ENCODE measurements at places on chromosomes 2 and 18.

GRCh38 chr18:43819873-43820272 is 542.6 kb upstream of the SYT4 start:
- DNase-seq: no peak

DNA sequence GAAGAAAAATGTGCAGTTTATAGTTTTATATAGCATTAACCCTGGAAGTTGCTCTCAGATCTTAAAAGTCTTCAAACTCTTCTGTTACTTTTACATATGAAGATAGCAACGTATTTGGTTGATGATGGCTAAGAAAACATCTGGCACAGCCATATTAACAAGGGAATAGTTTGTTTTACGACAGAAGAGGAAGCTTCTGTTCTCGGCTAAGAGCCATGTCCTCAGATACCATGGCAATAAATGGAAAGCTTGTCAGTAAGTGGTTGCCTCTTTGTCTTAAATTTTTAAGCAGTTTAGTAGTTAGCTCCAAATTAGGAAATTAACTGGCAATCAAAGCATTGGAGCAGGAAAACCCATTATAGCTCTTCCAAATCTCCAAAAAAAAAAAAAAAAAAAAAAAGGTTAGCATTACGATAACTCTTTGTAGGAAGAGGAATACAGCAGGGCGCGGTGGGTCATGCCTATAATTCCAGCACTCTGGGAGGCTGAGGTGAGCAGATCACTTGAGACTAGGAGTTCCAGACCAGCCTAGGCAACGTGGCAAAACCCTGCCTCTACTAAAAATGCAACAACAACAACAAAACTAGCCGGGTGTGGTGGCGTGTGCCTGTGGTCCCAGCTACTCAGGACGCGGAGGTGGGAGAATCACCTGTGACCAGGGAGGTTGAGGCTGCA is 4.5 kb upstream of the STON1 start:
- DNase-seq: no peak

- DNase-seq: no peak
Observed at GRCh38 chr2:217990791-217991465, 11.9 kb downstream of the TNS1 start.

DNA sequence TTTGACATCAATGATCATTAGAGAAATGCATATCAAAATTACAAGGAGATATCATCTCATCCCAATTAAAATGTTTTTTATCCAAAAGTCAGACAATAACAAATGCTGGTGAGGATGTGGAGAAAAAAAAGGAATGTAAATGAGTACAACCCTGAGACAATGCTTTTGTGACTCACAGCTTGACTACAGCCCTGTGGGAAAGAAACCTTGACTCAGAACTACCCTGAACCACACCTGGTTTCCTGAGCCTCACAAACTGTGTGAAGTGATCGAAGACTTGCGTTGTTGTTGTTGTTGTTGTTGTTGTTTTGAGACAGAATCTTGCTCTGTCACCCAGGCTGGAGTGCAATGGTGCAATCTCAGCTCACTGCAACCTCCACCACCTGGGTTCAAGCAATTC is 266.6 kb upstream of the MYT1L start:
- DNase-seq: no peak

- DNase-seq: no peak
Observed at GRCh38 chr18:41569867-41570266, 385.2 kb upstream of the PIK3C3 start.

GRCh38 chr2:15653806-15654726 is 62.4 kb downstream of the DDX1 start:
- DNase-seq: no peak

- peak; percentile 18 for DNase-seq
Observed at GRCh38 chr2:10079870-10080535, at the start of gene CYS1. CYS1 (minus strand) TSS chr2:10080411; CDS start chr2:10080223, 188 bp downstream.

DNA sequence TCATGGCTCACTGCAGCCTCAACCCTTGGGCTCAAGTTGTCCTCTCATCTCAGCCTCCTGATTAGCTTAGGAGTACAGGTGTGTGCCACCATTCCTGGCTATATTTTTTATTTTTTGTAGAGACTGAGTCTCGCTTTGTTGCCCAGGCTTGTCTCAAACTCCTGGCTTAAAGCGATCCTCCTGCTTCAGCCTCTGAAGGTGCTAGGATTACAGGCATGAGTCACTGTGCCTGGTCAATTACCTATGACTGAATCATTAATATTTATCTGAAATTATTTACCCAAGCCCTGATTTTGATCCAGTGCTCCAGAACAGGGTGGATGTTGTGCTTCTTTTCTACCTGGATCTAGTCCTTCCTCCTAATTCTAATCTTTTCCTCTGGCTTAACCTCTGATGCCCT is 87.8 kb downstream of the MAP2 start:
- DNase-seq: no peak

DNA sequence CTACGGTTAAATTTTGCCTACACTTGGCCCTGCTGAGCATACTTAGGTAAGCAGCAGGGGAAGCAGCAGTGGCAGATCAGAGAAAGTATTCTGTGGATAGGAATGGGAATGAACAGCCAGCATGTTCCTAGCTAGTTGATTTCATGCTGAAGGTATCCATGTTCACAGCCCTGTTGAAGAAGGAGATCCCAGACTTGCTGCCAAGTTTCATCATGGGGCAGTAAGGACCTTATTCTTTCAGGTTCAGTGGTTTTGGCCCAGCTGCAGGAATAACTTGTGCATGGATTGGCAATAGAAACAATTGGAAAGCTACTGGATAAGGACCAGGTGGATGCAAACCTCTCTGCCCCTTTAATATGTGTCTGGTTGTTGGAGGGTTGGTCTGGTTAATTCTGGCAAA is 98.2 kb upstream of the TMEM178A start:
- DNase-seq: no peak

GRCh38 chr2:239000500-239001073 is 152.7 kb downstream of the TWIST2 start:
- no peak for DNase-seq

DNA sequence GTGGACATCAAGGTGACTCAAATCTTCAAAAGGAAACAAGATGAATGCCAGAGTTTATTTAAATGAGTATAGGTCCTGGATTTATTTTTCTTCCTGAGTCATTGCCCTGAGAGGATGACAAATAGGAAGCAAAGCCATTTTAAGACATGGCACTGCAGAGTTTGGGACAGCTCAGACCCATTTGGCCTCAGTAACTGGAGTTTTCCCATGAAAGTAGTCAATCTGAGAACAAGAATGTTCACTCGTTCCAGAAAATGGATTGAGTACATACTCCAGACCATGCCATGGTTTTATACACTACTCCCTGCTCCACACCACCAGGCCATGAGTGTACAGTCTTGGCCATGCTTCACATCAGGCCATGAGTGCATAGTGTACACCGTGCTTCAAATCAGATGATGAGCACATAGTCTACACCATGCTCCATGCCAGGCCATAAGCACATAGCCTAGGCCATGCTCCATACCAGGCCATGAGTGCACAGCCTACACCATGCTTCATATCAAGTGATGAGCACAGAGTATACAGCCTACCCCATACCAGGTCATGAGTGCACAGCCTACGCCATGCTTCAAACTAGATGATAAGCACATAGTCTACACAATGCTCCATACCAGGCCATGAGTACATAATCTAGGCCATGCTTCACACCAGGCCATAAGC is 202.4 kb downstream of the FBXO15 start:
- DNase-seq: no peak

DNA sequence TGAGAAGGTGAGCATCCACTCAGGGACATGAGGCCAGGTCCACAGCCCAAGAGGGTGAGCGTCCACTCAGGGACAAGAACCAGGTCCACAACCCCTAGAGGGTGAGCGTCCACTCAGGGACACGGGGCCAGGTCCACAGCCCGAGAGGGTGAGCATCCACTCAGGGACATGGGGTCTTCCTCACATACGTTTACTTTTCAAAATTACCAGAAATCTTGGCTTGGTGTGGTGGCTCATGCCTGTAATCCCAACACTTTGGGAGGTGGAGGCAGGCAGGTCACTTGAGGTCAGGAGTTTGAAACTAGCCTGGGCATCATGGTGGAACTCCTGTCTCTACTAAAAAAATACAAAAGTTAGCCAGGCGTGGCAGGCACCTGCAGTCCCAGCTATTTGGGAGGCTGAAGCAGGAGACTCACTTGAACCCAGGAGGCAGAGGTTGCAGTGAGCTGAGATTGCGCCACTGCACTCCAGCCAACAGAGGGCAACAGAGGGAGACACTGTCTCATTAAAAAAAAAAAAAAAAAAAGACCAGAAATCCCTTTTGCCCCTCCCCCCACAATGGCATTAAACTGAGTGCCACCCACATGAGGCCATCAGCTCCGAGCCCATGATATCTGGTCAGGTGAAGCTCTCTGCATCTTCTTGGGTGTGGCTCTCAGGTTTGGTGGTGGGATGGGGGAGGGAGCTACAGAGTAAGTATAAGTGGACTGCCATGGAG is 9.0 kb upstream of the MBP start:
- DNase-seq: no peak

DNA sequence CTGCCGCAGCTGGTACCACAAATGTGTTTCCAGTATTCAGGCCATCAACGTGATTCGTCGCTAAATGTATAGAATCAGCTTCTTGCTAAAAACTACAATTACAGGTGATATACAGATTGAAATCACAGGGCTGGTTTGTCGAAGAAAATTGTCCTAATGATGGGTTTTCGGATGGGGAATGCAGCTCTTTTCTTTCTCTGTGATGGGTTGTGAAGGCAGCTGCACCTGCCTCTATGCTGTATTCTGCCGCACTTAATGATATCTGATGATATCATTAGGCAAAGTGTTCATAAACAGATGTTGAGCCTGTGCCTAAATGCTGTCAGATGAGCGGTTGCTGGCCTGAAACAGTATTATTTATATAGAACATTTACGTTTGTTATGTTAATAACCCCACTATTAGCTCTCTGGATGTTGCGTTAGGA is 218.1 kb downstream of the ARHGAP15 start:
- DNase-seq: no peak

- peak; percentile 64 for DNase-seq
Observed at GRCh38 chr2:37168217-37168981, 11.6 kb upstream of the EIF2AK2 start.

DNA sequence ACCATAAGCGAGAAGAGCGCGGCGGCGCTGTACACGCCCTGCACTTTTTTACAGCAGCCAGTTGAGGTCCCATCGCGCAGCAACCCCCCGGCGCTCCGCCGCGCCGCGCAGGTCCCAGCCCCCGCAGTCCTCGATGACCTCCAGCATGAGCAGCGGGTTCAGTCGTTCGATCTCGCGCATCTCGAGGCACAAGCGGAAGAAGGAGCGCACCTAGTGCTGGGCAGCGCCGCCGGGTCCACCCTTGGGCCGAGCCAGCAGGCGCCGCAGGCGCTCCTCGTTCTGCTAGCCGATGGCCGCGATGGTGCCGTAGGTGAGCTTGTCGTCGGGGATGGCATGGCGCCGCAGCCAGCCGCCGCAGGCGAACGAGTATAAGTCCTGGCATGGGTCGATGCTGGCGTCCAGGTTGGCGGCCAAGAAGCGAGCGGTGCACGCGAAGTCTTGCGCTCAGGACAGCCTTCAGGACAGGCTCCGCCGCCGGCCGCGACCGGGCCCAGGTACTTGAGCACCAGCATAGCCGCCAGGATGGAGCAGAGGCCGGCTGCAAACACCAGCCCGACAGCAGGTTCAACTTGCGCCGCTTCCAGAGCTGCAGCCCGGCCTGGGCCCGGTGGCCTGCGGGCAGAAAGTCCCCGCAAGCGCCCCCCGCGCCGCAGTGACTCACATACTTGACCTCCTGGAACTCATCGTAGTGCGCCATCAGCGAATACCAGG is 8.3 kb downstream of the ALPP start:
- peak; percentile 38 for DNase-seq

- DNase-seq: no peak
Observed at GRCh38 chr2:101047774-101048173, 45.7 kb downstream of the RPL31 start.

DNA sequence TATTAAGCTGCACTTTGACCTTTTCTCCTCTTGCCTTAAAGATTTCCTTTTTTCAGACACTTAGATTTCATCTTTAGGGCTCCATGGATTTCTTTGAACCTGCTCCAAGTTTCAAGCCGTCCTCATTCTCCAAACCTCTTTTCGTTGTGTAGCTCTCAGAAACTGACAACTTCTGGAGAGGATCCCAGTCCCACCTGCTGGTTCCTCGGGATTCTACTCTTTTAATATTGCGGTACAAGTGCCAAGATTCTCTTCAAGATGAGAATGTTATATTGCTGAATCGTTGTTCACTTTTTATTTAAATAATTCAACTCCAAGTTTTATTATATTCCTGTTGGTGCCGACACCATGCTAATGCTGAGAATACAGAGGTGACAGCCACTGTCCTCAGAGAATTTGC is 141.1 kb downstream of the CDH20 start:
- no peak for DNase-seq

- no peak for DNase-seq
Observed at GRCh38 chr2:47309952-47310800, 92.8 kb upstream of the MSH2 start.

- no peak for DNase-seq
Observed at GRCh38 chr2:218128781-218129457, 3.1 kb downstream of the CXCR2 start.

DNA sequence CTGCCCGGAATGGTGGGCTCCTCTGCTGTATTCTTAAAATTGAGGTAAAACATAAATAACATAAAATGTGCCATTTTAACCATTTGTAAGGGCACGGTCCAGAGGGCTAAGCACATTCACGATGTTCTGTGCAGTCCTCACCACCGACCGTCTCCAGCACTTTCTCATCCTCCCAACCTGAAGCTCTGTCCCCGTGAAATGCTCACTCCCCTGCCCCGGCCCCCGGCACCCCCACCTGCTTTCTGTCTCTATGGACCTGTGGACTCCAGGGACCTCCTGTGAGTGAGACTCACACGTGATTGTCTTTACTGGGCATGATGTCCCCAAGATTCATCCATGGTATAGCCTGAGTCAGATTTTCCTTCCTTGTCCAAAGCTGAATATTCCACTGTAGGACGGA is 38.7 kb upstream of the CTDP1 start:
- no peak for DNase-seq

DNA sequence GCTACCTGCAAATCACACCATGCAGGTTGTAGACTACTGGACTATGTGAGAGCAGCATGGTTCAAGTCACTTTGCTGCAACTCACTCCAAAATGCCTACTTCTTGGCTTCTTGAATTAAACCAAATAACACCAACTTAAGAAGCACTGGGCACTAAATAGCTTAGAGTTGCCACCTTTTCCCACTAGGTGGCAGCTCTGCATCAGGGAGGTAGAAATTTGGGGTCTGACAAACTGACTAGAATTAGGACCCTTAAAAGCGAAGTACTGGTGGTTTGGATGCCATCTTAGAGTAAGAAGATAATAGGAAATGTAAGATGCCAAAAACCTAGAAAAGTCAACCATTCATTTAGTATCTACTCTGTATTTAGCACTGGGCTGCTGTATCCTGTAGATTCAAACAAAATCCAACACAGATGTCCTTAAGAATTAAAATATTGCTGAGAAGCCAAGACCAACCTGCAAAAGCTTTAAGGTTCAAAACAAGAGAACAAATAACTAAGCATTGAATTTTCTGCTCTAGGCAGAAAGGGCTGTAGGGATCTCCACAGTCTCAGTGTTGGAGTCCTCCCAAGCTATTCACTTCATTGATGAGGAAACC is 65.5 kb downstream of the CCBE1 start:
- peak; percentile 32 for DNase-seq

- DNase-seq: no peak
Observed at GRCh38 chr2:169761970-169762292, 28.3 kb downstream of the KLHL23 start.
